ENCODE measurements at places on chromosomes 1 and 21.

- no peak for DNase-seq
Observed at GRCh38 chr1:15598436-15598835, 13.6 kb upstream of the AGMAT start.

GRCh38 chr21:27268290-27268689 lies 301.4 kb upstream of the ADAMTS5 start:
- peak; percentile 58 for DNase-seq

- no peak for DNase-seq
Observed at GRCh38 chr1:98870959-98871903, 133.4 kb downstream of the PLPPR5 start.

GRCh38 chr1:232951180-232951579 lies 769 bp downstream of the NTPCR start:
- peak; percentile 30 for DNase-seq

DNA sequence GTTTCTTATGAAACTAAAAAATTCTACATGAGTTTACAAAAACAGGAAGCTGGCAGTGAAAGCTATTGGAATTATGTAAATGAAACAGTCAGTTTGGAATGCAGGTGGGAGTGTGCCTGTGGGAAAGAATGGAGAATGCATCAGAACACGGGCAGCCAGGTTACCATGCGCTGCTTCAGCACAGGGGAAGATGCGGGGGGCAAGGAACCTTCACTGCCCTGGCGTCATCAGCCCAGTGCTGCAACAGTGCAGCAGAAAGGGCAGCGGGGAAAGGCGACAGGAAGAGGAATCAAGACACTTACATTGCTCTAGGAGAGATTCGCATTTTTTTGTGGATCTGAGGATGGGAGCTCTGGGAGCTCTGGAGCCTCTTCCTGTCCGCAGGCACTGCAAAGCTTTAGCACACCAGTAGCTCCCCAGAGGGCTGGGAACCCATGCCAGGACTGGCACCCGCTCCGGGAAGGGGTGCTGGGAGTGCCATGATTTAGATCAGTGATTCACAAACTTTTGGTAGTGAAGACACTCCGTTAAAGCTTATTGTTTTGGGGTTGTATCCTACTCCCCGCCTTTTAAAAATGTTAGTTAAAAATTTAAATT lies 64.1 kb upstream of the WDR26 start:
- DNase-seq: peak; percentile 96

GRCh38 chr1:107557095-107557494 lies 407.9 kb downstream of the VAV3 start:
- no peak for DNase-seq

Measured in RCC 7860 (cell line).